ENCODE measurements at places on chromosomes 6 and 20.
A peak's percentile ranks its signal among the peaks of the same experiment; 100 is the strongest.

GRCh38 chr6:135329851-135330803 lies 149.0 kb downstream of the MYB start:
- no peak for DNase-seq

GRCh38 chr6:135938576-135939207 lies 87.2 kb downstream of the PDE7B start:
- peak; percentile 70 for DNase-seq

DNA sequence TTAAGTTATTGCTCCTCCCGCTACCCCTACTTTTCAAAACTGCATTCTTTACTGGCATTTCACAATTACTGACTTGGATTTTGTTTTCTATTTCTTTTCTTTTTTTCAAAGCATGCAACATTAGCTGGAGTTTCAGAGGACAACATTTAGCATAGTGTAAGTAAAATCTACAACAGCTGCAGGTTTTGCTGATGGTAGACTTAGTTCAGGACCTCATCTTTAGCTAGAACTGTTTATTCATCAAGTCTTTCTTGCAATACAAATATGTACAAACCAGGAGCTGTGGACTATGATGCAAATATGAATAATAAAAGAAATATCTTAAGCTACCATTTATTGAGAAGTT lies 728 bp upstream of the CEP162 start:
- DNase-seq: no peak

GRCh38 chr6:10395704-10396546 lies 18.9 kb downstream of the TFAP2A start:
- no peak for DNase-seq

- no peak for DNase-seq
Observed at GRCh38 chr20:47125508-47125757, 230.8 kb downstream of the EYA2 start.

DNA sequence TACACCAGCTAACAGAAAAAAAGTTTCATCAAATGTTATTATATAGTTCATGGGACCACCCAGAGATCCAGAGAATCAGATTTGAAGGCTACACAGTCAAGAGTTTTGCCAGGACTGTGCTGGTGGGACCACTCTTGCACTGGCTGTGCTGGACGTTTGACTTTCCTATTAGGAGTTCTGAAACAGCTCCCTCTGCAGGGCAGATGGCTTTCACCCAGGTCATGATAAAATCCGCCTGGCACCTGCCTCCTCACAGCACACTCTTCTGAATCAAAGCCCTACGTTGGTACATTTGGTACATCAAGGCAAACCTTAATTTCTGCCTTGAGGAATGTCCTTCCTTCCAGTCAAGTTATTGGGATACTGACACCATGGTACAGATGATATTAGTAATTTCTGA lies 302.1 kb downstream of the ZNF217 start:
- no peak for DNase-seq

DNA sequence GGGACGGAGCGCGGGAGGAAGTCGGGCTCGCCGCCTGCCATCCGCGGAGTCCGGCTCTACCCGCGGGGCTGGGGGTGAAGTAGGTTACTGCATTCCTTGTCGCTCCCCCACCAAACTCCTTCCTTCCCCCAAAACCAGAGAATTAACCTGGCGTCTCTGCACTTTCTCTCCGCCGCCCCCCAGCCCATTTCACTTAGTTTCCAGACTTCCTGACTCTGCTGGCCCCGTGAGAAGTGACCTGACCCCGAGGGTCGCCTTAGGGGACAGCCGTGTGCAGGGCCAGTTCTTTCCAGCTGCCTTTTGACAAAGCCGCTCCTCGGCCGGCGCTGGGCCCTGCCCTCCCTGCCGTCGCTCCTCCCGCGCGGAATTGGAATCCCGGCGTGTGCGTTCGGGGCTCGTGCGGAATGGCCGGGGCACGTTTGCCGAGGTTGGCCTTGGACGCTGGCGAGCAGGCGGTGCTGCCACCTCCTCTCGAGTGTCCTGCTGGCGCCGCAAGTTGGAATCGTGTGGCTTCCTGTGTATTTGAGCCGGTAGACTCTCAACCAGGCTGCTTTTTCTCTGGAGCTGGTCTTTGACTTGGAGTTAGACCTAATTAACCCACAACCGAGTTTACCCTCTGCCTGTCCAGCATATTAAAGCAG lies 650 bp downstream of the DCBLD1 start:
- DNase-seq: no peak

DNA sequence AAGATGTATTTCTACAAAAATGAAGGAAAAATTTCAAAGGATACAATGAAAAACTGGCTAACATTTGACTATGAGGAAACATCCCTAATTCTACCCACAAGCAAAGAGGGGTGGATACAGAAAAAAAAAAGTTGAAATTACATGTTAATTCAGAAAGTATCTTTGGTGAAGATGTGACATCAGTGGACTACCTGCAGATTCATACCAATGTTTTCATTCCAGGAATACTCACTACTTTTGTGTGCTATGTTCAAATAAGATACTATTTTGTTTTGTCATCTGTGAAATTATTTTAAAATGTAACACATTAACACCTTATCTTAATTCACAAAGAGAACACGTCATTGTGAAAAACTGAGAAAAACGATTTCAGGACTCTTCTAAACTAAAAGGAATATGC lies 159.3 kb upstream of the SHLD1 start:
- DNase-seq: no peak

DNA sequence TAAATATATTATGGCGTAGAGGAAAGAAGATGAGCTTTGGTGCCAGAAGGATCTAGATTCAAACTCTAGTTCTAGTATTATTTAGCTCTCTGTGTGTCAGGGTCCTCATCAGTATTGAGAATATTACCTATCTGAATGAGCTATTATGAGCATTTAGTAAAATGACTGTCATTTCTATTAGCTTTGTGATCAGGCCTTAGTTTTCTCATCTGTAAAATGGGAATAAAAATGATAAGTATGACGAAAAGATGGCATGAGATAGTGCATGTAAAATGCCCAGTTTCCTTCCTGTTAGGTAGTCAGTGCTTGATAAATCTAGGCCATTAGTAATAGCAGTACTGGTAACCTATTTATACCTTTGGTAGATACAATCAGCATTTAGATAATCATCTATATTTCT lies 35.1 kb downstream of the NOX3 start:
- DNase-seq: no peak

GRCh38 chr6:136038531-136038930 lies 187.0 kb downstream of the PDE7B start:
- DNase-seq: no peak

GRCh38 chr6:13655700-13656099 lies 40.6 kb downstream of the NOL7 start:
- DNase-seq: no peak

- no peak for DNase-seq
Observed at GRCh38 chr20:54112221-54112884, 42.0 kb upstream of the BCAS1 start.

DNA sequence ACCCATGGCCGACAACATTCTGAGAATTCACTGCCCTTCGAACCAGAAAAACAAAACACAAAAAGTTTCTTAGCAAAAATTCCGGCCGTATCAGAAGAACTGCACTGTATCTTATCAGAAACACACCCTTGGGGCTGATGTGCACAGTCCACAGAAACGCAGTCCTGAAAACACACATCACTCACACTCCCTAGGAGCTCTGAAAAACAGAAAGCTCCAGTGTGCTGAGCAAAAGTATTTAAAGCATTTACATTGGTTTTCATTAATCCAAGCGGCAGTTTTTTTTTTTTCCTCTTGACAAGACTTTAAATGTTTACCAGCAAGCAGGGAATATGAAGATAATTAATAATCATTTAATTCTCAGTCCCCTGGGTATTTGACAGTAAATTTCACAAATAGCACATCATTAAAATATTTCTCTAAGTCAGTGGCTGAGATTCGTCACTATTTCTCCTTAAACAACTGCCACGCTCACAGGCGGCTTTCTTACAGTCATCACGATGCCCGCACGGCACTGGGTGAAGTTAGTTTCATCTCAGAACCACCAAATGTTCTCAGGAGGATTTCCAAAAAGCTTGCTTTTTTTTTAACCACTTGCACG lies 13.3 kb downstream of the NFATC2 start:
- DNase-seq: no peak

GRCh38 chr20:12252793-12253192 lies 335.1 kb downstream of the BTBD3 start:
- DNase-seq: no peak

DNA sequence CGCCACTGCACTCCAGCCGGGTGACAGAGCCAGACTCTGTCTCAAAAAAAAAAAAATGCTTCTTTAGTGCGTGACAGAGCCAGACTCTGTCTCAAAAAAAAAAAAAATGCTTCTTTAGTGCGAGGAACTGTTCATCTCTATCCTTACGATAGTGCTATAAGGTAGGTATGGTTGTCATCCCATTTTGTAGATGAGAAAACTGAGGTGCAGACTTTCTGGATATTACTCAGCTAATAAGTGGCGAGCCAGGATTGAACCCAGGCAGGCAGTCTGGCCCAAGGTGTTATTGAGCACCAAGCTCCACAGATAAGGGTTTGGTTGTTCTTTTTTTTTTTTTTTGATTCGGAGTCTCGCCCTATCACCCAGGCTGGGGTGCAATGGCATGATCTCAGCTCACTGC lies 11.9 kb downstream of the MEA1 start:
- no peak for DNase-seq

DNA sequence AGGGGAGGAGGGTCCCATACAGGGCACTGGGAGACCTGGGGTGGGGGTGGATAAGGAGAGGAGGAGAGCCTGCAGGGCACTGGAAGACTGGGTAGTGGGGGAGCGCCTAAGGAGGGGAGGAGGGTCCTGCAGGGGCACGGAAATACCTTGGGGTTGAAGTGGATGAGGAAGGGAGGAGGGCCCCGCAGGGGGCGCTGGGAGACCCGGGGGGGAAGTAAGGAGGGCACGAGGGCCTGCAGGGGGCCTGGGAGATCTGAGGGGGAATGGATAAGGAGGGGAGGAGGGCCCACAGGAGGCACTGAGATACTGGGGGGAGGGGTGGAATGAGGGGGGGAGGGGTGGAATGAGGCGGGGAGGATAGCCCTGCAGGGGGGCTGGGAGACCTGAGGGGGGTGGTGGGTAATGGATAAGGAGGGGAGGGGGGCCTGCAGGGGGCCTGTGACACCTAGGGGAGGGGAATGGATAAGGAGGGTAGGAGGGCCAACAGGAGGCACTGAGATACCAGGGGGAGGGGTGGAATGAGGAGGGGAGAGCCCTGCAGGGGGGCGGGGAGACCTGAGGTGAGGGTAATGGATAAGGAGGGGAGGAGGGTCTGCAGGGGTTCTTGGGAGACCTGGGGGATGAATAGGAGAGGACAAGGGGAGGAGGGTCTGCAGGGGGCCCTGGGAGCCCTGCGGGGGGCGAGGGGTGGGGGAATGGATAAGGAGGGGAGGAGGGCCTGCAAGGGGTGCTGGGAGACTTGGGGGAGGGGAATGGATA lies 567 bp upstream of the CTCFL start:
- no peak for DNase-seq

GRCh38 chr6:21802175-21802822 lies 208.7 kb downstream of the SOX4 start:
- no peak for DNase-seq

GRCh38 chr6:83708546-83708969 lies 343 bp downstream of the SNAP91 start:
- DNase-seq: no peak

DNA sequence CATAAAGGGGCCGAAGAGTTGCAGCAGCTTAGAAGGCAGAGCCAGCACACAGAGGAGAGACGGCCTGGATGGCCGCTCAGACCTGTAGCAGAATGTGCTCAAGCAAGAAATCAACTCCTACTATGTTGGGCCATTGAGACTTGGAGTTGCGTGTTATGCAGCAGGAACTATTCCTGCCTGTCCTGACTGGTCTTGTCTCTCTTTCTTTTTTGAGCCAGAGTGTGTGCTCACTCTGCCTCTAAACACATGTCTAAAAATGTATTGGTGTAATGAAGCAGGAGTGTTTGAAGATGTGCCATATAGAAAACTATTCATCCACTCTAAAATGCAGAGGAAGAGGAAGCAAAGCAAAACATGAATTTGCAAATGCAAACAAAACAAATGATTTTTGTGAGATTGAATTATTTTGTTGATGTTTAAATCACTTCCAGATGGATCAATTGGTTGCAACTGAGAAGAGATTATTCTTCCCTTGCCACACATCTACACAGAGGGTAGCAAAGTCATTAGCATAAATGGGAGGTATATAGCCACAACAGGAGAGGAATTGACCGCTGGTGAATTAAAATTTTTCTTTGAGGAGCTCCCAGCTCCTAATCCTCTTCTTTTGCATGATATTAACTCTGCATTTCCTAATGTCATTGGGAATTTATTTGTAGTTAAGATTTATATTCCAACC lies 20.4 kb upstream of the SYNJ2 start:
- DNase-seq: no peak

- peak; percentile 57 for DNase-seq
Observed at GRCh38 chr6:149963212-149963461, 606 bp upstream of the ULBP1 start.

DNA sequence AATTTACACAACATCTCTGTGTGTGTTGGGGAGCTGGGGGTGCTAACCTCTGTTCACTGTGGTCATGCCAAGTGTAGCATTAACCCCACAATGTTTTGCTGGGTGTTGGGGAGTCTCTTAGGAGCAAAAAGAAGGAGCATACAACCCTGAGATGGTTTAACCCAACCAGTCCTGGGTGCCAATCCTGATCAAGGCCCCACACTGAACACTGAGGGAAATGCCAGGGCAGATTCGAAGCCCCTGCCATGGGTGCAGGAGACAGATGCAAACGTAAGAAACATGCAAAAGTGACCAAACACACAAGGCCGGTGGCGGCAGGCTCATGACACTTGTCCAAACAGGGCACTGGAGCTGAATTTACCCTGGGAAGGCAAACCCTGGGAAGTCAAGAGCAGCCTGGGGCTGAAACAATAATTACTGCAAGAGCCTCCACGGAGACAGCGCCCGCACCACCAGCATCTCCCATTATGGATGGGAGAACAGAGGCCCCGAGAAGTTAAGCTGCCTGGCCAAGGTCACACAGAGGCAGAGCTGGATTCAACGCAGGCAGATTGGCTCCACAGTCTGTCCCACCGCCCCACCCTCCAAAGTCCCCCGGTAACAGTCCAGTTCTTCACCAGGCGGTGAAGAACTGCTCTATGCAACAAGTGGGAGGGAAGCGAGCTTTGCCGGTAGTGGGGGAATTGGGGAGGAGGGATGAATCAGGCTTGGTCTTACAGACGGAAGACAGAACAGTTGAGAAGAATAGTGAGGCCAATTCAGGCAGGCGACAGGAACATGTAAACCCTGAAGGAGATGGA lies 8.5 kb downstream of the ACSS1 start:
- DNase-seq: no peak

DNA sequence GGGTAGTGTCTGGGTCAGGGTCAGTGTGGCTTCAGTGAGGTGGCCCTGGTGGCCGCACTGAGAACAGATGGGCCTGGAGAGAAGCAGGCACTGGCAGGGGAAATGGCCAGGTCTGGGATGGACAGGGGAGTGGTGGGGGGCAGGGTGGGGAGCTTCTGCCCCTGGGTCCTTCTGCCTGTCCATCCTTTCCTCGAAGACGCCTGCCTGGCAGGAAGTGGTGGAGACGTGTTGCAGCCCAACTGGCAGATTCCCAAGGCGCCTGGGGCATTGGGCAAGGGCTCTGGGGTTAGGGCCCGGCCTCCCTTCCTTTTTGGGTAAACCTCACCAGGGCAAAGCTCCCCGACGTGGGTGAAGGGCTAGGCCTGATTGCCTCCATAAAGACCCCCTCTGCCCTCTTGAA lies 10.4 kb downstream of the SRC start:
- no peak for DNase-seq

- DNase-seq: no peak
Observed at GRCh38 chr20:51720854-51721253, 47.3 kb downstream of the ATP9A start.

Measured in NCI-H446 (cell line).